ENCODE measurements at places on chromosomes 4 and X.
A peak's percentile ranks its signal among the peaks of the same experiment; 100 is the strongest.

- no peak for DNase-seq
Observed at GRCh38 chr4:77636902-77637301, 31.3 kb downstream of the CXCL13 start.

DNA sequence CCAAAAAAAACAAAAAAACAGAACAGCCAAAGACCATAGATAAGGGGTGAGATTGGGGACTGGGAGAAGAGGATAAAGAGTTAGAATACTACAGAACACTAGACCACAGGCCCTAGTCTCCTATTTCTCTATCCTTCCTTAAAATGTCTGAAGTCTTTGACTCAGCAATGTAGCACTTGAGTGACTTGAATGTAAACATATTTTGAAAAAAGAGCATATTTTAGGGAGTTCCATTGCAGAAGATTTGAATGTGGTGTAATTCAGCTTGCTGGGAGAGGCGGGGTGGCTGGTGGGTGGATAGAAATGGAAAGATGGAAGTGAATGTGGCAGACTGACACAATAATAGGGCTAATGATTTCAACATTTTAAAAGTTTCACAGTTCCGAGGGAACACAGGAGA is 144.9 kb downstream of the CHIC2 start:
- no peak for DNase-seq

GRCh38 chr4:113273721-113274220 is 224.3 kb downstream of the ANK2 start:
- DNase-seq, result no peak

- DNase-seq, result no peak
Observed at GRCh38 chrX:10617186-10617998, 3.0 kb downstream of the MID1 start.

DNA sequence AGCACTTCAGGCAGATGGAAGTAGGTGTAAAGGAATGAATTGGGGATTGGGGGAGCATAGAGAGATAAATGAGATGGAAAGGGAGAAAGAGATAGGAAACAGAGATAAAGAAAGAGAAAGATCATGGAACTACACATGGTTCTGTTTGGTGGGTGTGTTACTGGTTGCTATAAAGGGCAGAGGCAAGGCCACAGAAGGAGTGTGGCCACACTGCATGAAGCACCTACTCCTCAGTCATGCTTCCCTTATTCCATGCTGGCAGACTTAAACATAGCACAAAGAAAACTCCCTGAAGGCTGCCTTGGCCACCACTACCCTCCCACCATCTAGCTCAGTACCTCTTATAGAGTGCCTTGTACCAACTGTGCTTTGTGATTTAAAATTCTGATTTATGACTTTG is 56.9 kb downstream of the OPHN1 start:
- DNase-seq, result no peak

- no peak for DNase-seq
Observed at GRCh38 chrX:43380704-43381103, 275.4 kb upstream of the MAOA start.

DNA sequence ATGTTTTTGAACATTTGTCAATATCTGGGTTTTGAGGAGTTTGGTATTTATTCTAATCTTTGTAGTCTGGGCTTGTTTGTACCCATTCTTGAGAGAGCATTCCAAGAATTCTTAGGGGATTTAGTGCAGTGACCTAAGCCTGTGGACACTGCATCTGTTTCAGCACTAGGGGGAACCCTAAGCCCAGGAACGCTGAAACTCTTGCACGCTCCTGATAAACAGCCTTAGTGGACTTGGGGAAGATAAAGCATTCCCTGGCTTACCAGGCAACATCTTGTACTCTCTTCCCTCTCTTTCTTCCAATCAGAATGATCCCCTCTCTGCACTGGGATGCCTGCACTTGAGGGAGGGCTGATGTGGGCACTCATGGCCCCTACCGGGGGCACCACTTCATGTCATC is 654.9 kb upstream of the HTR2C start:
- no peak for DNase-seq

DNA sequence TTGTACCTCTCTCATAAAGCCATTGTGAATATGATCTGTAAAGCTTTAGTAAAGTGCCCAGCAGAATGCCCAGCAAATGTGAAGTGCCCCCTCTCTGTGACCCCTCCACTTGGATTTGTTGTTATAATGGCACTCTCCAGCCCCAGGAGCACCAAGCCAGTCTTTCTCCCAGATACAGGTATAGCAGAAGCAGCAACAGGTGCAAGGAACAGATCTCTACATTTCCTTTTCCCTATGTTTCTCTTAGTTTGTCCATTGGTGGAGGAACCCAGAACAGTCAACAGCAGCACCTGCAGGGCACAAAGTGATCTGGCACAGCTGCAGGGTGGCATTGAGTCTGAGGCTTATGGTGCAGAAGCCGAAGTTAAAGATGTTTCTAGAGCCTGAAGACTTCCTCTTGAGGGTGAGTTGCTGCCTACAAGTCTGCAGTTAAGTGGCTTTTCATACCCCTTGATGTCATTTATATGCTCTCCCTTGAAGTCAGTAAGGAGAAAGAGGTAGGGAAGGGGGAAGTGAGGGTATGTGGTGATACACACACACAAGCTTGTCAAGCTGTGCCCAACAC is 16.1 kb upstream of the CXCL3 start:
- DNase-seq, result no peak

DNA sequence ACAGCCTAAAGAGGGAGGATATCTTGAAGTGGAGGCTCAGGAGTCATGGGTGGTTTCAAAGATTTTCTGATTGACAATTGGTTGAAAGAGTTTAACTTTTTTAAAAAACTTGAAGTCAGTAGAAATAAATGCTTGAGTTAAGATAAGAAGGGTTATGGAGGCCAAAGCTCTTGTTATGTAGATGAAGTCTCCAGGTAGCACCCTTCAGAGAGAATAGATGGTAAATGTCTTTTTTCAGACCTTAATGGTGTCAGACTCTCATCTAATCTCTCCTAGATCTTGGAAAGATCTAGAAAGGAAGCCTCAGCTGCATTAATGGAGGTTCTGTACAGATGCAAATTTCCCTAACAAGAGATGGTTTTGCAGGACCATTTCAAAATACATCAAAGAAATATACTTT is 6.8 kb upstream of the CHIC1 start:
- DNase-seq, result no peak

GRCh38 chrX:114532111-114532805 is 51.6 kb upstream of the HTR2C start:
- no peak for DNase-seq

GRCh38 chr4:163544407-163545038 is 50.0 kb downstream of the TMA16 start:
- peak; percentile 41 for DNase-seq

- no peak for DNase-seq
Observed at GRCh38 chr4:83234902-83235644, 49.5 kb downstream of the COQ2 start.

DNA sequence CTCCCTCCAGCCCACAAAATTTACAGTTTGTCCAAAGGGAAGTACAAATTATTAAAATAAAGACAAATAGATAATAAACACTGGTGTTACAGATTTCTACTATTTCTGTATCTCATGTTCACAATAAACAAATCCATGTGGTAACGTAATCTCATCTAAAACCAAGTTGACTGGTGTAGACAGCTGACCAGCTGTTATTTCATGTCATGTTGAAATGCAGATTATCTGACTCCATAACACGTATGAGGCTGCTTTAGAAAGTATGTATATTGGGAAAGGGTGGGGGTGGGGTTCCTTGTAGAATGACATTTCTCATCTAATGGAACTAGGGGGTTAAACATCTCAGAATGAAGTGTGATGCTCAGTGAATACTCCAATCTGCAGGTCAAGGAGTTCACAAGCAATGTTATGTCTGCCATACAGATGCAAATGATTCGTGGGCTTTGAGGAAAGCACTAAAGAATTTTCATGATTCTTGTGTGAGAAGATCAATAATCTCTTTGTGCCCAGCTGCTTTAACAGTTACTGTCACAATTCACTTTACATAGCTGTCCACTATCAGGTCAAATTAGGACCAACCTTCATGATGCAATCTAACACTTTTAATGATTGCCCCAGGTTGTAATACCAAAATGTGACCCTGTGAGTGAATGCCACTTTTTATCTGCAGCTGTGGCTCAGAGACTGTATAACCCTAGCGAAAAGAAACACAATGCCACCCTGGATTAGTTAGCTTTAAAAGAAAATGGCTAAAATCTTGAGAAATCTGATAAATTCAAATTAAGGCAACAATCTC is 114.0 kb downstream of the ENOX2 start:
- DNase-seq, result no peak

DNA sequence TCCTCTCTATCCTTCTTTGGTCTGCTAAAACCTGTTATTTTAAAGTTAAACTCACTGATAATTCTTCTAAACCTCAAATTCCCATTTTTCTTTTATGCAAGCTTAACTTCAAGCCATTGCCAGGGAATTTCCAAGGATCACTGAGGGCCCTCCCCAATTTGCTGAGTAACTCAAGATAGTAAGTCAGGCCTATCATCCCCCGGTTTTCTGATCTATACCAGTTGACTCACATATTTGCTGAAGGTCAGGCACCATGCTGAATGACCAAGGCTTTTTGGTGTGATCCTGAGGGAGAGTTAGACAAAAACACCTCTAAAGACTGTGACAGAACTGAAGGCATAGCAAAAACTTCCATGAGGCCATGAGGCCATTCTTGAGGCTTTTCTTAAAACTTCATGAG is 1301.9 kb downstream of the PCDH7 start:
- no peak for DNase-seq

DNA sequence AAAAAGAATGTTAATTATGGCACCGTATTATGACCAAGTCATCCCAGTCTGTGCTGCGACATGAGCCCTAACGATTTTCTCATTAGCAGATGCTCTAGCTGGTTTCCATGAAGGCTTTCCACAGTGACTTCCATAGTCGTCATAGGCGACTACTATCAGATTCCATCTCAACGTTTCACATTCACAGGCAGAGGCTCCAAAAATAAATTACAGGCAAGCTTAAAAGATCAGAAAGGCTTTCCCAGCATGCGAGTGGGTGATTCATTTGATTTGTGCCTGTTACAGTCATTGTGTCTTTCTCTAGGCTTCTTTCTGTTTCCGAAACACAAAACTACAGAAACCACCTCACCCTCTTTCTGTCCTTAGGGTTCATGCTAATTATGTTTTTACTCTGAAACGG is 43.2 kb downstream of the PALLD start:
- DNase-seq, result no peak

DNA sequence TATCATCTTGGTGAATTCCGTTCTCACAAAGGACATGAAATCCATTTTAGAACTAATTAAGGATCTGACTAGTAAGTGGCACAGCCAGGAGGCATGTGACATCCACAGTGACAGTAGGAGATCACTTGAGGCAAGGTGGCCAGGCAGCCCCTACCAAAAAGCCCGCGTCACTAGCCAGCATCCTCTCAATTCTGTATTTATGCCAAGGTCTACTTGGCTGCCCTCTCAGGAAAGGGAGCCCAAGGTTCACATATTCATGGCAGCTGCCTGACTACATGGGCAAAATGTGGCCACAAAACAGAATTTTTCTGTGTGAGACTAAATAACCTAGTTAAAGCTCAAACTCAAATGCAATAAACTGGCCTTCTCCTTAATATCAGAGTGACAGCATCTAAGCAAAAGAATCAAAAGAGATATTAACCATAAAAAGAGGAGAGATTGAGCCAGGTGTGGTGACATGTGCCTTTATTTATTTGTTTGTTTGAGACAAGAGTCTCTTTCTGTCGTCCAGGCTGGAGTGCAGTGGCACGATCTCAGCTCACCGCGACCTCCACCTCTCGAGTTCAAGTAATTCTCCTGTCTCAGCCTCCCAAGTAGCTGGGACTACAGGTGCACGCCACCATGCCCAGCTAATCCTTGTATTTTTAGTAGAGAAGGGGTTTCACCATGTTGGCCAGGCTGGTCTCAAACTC is 51.5 kb downstream of the SLC9A7 start:
- no peak for DNase-seq

GRCh38 chr4:8157944-8158709 is 486 bp downstream of the ABLIM2 start:
- DNase-seq, result no peak

GRCh38 chr4:134747108-134747805 is 545.7 kb upstream of the PABPC4L start:
- DNase-seq, result no peak

DNA sequence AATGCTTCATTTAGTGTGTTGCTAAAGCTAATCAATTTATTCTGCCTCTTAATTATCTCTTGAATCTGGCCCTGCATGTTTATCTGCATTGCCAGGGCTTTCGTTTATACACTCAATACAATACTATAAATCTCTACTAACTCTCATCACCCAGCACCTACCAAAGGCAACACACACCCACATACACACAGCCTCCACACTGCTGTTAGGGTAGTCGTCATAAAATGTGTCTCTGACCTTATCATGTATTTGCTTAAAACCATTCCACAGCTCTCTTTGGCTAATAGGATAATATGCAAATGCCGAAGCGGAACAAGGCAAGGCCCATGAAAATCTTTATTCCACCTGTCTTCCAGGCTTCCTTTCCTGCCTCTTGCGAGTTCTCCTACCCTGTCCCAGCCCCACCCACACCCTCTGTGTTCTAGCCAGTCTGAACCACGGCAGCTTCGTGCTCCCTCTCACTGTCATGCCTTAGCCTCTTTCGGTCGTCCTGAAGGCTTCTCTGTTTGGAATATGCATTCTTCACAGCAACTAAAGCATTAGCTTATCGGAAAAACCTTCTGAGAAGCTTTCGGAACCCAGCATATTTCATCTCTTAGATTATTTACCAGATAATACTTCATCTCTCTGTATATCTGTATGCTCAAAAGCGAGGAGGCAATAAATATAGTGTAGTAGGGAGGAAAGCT is 333.5 kb downstream of the TENM3 start:
- DNase-seq, result no peak

DNA sequence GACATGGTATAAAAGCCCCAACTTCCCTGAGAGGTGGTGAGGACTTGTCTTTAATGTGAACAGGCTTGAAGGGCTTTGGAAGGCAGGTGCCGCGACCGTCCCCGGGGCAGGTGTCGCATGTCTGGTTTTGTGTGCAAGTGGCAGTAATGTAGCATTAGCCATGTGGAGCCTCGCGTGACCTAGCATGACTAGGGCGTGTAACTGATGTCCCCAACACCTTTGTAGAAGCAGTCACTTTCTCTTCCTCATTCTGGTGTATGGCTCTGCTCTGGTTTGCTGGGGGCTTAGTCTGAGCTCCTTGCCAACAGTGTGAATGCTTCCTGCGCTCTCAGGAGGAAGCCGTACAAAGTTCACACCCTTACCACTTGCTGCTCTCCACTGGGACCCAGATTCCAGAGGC is 145.7 kb downstream of the AMMECR1 start:
- DNase-seq, result no peak

GRCh38 chr4:26574563-26574962 is 9.3 kb upstream of the TBC1D19 start:
- DNase-seq, result no peak

- DNase-seq, result no peak
Observed at GRCh38 chr4:1544861-1545281, 138.6 kb upstream of the NKX1-1 start.

- DNase-seq, result no peak
Observed at GRCh38 chrX:48613502-48614160, 16.3 kb downstream of the WDR13 start.

All from stimulated activated CD8-positive, alpha-beta memory T cell treated with anti-CD3 and anti-CD28 coated beads, Interleukin-2, amount 100 ng/mL, for 1 hour (primary cell).